ENCODE measurements at places on chromosomes 7 and 10. TPM values are rescaled to one million over a fixed set of nuclear protein-coding genes. Genes with fewer than 3 reads are reported as not detected.

DNA sequence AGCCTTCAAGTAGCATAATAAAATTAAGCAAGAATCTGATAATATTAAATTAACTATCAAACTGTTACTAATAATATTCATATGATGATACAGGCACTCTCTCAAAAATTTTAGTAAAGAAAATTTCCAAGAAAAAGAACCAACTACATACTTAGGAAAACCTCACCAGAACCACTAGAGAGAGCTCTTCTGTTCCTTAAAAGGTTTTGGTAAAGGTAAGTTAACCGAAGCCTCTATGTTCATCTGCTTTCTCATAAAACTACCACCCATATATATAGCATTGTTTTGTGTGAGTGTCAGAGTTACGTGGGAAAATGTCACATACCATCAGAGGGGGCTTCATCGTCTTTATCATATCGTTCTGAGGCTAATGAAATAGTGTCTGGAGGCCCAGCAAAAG, 20.7 kb downstream of the SKAP2 start:
- no peak for DNase-seq
- H3K4me1 ChIP-seq: no peaks in the 10 kb centered on the region
- no peak overlapping the region for H3K4me3 ChIP-seq
- no peaks in the 10 kb centered on the region for H3K36me3 ChIP-seq

GRCh38 chr7:124201768-124202349, 169.0 kb upstream of the TMEM229A start:
- H3K36me3 ChIP-seq: no peaks in the 10 kb centered on the region
- DNase-seq: no peak
- no peaks in the 10 kb centered on the region for H3K27me3 ChIP-seq
- H3K27ac ChIP-seq: no peak overlapping the region
- no peak overlapping the region for H3K4me3 ChIP-seq

ORAI2 gene
- total RNA-seq: 25.5 TPM

DNA sequence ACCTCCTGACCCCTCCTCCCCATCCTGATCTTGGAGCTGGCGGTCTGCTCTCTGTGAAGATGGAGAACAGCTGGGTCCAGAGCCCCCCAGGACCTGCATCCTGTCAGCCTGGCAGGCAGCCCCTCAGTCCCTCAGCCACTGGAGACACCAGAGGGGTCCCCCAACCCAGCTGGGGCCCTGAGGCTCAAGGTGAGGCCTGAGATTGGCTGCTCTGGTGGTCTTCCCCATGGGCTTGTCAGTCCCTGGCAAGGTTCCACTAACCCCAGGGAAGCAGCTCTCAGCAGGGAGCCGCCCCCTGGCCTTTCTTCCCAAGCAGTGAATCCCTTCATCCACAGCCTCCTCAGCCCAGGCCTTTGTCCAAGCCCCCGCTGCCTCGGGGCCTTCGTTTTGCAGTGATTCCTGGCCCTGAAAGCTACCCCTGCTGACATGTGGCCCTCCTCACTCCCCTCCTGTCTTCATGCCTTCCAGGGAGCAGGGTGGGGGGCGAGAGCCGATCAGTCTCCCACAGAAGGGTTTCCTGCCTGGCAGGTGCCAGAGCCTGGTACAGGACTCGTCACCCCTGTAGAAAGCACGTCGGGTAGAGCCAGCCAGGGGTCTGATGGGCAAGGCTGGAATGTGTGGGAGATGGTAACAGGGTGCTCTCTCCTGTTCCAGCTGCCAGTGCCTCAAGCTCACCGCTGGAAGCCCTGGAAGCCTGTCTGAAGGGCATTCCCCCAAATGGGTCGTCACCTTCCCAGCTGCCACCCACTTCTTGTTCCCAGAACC, 48.5 kb downstream of the ZNF467 start:
- DNase-seq: peak; percentile 71
- no peaks in the 10 kb centered on the region for H3K4me1 ChIP-seq
- no peaks in the 10 kb centered on the region for H3K27me3 ChIP-seq
- H3K36me3 ChIP-seq: peaks cover 18% of the 10 kb centered on the region
- H3K27ac ChIP-seq: no peak overlapping the region

DNA sequence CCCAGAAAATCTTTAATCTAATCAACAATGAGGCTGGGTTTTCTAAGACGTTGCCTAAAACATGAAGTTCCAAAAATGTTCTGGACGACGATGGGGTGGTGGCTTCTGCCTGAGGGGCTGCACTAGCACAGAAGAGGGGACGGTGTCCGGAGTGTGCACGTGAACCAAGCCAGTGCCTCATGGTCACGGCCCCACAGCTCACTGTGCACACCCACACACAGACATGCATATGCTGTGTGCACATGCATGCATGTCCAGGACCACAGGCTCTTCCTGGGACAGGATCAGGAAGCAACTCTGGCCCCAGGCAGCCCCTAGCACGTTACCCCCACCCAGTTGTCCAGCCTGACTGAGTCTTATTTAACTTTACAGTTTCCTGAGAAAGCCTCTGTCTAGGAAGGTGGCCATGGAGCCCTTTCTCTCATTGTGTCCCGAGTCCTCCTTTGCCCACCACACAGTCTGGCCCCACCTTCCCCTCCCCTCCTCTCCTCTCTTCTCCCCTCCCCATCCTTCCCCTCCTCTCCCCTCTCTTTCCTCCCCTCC, 100.8 kb downstream of the DNAJB6 start:
- H3K36me3 ChIP-seq: no peaks in the 10 kb centered on the region
- DNase-seq: peak; percentile 20
- no peaks in the 10 kb centered on the region for H3K27me3 ChIP-seq
- no peaks in the 10 kb centered on the region for H3K4me1 ChIP-seq
- no peak overlapping the region for H3K4me3 ChIP-seq
- H3K27ac ChIP-seq: no peak overlapping the region

GRCh38 chr7:100686822-100687211, 7.2 kb downstream of the GIGYF1 start:
- peaks cover 2% of the 10 kb centered on the region for H3K36me3 ChIP-seq
- no peak for DNase-seq
- H3K4me3 ChIP-seq: no peak overlapping the region
- no peaks in the 10 kb centered on the region for H3K27me3 ChIP-seq
- H3K27ac ChIP-seq: no peak overlapping the region
- H3K4me1 ChIP-seq: no peaks in the 10 kb centered on the region

- no peaks in the 10 kb centered on the region for H3K36me3 ChIP-seq
- H3K4me3 ChIP-seq: no peak overlapping the region
- no peak overlapping the region for H3K27ac ChIP-seq
- no peak for DNase-seq
- H3K27me3 ChIP-seq: no peaks in the 10 kb centered on the region
Observed at GRCh38 chr7:42070068-42070467, 166.9 kb downstream of the GLI3 start.

DNA sequence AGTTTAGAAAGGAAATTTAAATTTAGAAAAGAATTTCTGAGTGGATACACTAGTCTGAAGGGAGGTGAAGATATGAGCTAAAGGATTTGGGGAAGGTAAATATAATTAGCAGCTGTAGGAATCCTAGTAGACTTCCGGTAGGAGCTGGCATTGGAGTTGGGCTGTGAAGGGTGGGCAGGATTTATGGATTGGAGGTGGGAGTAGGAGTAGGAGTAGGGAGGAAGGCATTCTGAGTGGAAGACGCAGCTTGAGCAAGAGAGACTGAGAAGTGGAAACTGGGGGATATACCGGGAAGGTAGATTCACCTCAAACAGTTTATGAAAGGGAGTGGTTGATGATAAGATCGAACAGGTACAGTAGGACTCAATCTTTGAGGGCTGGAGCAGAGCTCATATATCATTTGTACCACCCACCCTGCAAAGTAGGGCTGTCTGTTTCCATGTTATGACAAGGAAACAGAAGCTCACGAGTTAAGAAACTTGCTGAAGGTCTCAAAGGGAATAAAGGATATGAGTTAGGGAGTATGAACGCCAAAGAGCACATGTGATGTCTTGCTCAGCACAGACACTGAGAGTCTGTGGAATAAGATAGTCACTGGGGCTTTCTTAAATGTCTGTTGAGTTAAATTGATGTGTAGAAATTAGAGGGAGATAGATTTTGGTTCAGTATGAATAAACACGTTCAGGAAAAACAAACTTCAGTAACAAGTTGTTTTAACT, 81.6 kb downstream of the RPS24 start:
- peaks cover 1% of the 10 kb centered on the region for H3K27me3 ChIP-seq
- DNase-seq: no peak

IGFBP3 gene
- 143 TPM for total RNA-seq

- no peak for DNase-seq
- H3K36me3 ChIP-seq: no peaks in the 10 kb centered on the region
- no peaks in the 10 kb centered on the region for H3K27me3 ChIP-seq
- H3K4me1 ChIP-seq: no peaks in the 10 kb centered on the region
Observed at GRCh38 chr10:12844811-12845483, 156.6 kb downstream of the CCDC3 start.

SDHAF3 gene
- total RNA-seq: 6.5 TPM

GRCh38 chr10:43264965-43265798, 1.7 kb downstream of the RASGEF1A start:
- no peaks in the 10 kb centered on the region for H3K36me3 ChIP-seq
- no peaks in the 10 kb centered on the region for H3K27me3 ChIP-seq
- H3K4me3 ChIP-seq: no peak overlapping the region
- H3K27ac ChIP-seq: no peak overlapping the region

- H3K27ac ChIP-seq: no peak overlapping the region
- DNase-seq: no peak
- H3K4me3 ChIP-seq: no peak overlapping the region
- no peaks in the 10 kb centered on the region for H3K4me1 ChIP-seq
- no peaks in the 10 kb centered on the region for H3K27me3 ChIP-seq
Observed at GRCh38 chr7:44375236-44375699, 49.9 kb upstream of the CAMK2B start.

GRCh38 chr10:93403152-93404047, 78.7 kb downstream of the MYOF start:
- H3K36me3 ChIP-seq: peaks cover 3% of the 10 kb centered on the region
- H3K27ac ChIP-seq: peak overlapping the region; percentile 52
- H3K4me3 ChIP-seq: no peak overlapping the region
- no peaks in the 10 kb centered on the region for H3K27me3 ChIP-seq
- H3K4me1 ChIP-seq: no peaks in the 10 kb centered on the region

GRCh38 chr7:2702594-2702957, 14.6 kb downstream of the AMZ1 start:
- DNase-seq: no peak
- H3K36me3 ChIP-seq: no peaks in the 10 kb centered on the region
- H3K27ac ChIP-seq: no peak overlapping the region
- H3K4me3 ChIP-seq: no peak overlapping the region

DNA sequence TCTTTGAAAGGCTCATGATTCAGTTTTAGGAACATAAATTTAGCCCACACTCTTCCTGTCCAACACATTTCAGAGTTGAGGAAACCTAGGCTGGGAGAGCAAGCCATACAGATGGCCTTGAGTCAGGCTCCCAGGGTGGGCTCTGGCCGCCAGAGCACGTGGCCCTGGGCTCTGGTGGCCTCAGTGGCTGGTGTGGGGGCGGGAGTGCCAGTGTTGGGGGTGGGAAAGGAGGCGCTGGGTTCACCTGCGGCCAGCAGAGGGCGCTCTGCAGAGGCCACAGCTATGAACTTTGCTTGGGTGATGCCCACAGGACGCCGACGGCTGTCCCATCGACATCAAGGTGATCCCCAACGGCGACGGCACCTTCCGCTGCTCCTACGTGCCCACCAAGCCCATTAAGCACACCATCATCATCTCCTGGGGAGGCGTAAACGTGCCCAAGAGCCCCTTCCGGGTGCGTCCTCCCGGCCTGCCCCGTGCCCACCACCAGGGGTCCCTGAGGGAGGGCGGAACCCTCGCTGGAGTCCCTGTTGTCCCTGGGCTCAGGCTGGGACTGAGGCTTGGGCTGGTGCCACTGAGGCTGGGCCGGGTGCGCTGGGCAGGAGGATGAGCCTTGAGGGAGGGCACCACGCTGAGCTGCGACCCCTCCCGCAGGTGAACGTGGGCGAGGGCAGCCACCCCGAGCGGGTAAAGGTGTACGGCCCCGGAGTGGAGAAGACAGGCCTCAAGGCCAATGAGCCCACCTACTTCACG, 11.9 kb downstream of the FLNC start:
- H3K4me1 ChIP-seq: no peaks in the 10 kb centered on the region
- DNase-seq: peak; percentile 57
- no peak overlapping the region for H3K27ac ChIP-seq
- no peaks in the 10 kb centered on the region for H3K27me3 ChIP-seq
- no peak overlapping the region for H3K4me3 ChIP-seq

DNA sequence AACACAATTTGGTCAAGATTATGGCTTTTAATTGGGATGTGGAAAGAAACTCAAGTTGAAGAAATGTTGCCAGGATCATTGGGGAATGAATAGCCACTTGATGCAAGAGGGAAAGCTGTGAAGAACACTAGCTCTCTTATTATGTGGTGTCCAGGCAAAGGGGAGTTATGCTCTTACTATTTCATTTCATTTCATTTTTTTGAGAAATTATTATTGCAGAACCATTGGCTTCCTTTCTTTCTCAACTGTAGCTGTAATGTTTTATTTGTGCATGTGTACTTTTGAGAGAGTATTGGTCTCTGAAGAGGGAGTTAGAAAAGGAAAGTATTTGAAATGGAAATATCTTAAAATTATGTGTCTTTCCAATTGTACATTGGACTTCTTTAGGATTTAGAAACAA, 312.6 kb upstream of the BMPER start:
- no peak for DNase-seq
- no peaks in the 10 kb centered on the region for H3K27me3 ChIP-seq
- no peak overlapping the region for H3K4me3 ChIP-seq
- no peaks in the 10 kb centered on the region for H3K4me1 ChIP-seq
- H3K27ac ChIP-seq: no peak overlapping the region

DNA sequence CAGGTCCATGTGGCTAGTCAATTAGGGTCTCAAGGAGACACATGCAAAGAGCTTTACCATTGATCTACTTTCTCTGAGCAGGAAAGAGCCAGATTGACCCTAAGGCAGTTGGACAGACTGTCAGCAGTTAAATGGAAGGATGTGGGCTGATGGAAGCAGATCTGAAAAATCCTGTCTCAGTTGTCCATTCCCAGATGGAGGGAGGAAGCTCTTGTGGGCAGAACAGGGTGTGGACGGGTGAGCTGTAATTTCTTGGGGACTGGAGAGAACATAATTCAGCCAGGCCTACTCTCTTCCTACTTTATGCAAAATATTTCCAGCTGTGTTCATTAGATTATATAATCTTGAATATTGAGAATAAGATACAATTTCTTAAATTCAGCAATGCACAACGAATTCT, 163.6 kb downstream of the GNAT3 start:
- H3K27ac ChIP-seq: no peak overlapping the region
- no peak for DNase-seq

DNA sequence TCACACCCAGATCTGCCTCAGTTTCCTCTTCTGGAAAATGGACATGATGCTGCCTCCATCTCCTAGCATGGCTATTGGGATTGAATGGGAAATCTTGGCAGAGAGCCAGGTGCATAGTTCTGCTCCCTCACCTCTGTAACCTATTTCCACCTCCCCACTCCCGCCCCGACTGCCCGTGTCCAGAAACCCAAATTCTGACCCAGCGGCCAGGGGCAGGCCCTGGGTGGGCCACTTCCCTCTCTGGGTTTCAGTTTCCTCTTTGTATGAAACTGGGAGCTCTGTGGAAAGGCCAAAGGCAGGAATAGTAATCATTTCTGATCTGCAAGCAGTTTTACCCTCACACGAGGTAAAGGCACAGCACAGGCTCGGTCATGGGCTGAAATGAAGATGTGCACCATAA, 74.1 kb upstream of the DUSP5 start:
- H3K4me3 ChIP-seq: no peak overlapping the region
- H3K27ac ChIP-seq: no peak overlapping the region
- no peaks in the 10 kb centered on the region for H3K27me3 ChIP-seq
- no peaks in the 10 kb centered on the region for H3K4me1 ChIP-seq

GRCh38 chr10:70367195-70367796, 15.1 kb downstream of the LRRC20 start:
- no peaks in the 10 kb centered on the region for H3K4me1 ChIP-seq
- H3K27me3 ChIP-seq: no peaks in the 10 kb centered on the region
- H3K4me3 ChIP-seq: no peak overlapping the region
- H3K27ac ChIP-seq: no peak overlapping the region
- no peaks in the 10 kb centered on the region for H3K36me3 ChIP-seq

GRCh38 chr7:101058355-101058754, 26.9 kb upstream of the TRIM56 start:
- H3K36me3 ChIP-seq: no peaks in the 10 kb centered on the region
- no peaks in the 10 kb centered on the region for H3K27me3 ChIP-seq

TBC1D12 gene
- total RNA-seq: 20.4 TPM

Measured in aorta (tissue), 5 donors.